Foreskin fibroblast (primary cell): ENCODE measurements at places on chromosomes 2 and 18.
A peak's percentile ranks its signal among the peaks of the same experiment; 100 is the strongest.

- no peak for DNase-seq
These were observed 23.6 kb downstream of the DTNB start for GRCh38 chr2:25649786-25650185.

DNA sequence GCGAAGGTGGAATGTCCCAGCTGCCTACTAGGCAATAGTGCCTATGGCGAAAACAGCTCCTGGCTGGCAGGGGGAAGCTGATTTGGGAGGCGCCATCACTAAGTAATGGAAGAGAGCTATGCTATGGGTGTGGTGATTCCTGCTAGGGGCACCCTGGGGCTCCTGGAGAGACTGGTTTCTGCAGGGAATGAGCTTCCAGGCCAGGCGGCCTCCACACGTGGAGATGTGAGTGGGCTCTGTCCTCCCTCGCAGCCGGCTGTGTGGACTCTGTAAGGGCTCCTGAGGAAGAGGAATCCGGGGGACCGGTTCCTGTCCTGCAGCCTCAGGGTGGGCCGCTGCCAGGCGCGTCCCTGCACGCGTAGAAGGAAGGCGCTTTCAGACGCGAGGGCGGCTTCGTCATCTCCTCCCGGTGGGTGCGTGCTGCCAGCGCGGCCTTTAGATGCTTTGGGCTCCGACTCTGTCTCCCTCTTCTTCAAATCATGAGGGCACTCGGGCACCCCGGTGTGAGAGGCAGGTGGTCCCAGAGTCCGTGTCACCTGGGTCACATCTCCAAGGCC, 55.5 kb upstream of the ANKRD62 start:
- DNase-seq = peak; percentile 64

- no peak for DNase-seq
These were observed 112.8 kb downstream of the CDC42EP3 start for GRCh38 chr2:37558623-37559022.

GRCh38 chr2:168602379-168602778, 146.3 kb downstream of the CERS6 start:
- no peak for DNase-seq

- DNase-seq = peak; percentile 24
These were observed 48.4 kb downstream of the CNGA3 start for GRCh38 chr2:98394595-98395153.

DNA sequence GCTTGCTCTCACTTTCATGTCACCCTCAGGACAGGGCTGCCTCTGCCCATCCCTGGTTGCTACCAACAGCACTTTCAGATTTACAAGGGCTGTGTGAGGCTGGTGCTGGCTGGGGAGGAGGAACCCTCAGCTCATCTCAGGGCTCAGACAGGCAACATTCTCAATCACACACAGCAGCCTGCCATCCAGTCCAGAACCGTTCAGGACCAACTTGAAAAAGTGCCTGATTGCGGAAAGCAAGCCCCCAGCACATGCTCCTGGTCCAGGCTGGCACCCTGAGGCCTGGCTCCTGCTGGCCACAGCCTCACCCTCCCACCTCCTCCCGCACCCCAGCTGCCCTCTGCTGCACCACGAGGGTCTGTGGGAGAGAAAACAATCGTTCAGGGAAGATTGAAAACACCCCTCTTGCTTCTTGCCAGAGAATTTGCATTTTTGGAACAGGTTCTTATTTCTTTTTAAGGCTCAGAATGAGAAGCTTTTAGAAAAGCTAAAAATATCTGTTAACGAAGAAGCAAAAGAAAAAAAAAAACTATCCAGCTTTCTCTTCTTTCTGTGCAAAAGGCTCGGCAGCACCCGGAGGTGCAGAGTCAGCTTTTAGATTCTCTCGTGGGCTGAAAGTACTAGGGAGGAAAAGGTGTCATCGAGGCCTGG, 403.8 kb upstream of the ID2 start:
- DNase-seq = no peak

DNA sequence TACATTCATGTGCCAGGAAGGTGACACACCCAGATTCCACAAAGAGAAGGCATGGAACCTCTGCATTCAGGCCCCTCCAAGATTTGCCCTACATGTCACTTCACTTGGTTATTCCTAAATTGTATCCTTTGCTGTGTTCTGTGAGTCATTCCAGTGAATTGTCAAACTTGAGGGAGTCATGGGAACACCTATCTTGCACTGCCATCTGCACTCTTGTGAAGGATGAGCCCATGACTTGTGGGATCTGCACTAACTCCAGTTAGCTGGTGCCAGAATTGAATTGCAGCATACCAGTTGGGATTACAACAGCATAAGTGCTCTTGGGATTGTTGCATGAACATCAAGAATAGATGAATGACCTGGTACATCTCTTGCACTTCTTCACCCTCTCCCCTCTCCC, 1288.0 kb upstream of the ZEB2 start:
- peak; percentile 11 for DNase-seq

GRCh38 chr2:163155279-163155883, 316.8 kb upstream of the KCNH7 start:
- DNase-seq = peak; percentile 41

DNA sequence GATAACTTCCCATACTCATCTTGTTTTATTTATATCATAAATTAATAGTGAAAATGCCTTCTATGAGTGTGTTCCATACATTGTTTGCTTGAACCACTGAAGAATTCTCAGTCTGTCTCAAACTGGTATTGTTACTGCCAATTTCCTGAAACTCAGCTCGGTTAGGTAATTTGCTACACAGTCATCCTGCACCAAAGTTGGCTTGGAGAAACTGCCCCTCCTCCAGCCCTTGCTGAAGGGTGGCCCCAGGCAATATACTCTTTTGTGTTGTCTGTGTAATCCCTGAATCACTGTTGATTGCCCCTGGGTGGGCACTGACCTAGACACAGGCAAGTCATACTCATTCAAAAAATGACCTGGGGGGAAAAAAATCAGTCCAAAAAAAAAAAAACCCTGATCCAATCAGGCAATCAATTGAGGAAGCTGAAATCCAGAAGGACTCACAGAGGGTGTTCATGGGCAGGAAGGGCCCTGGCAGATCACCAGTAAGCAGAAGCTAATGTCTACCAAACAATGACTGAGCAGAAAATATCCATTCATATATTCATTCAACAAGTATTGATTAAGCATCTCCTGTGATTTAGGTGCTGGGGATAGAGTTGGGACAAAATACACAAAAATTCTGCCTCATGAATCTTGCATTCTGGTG, 3.8 kb upstream of the SESTD1 start:
- DNase-seq = peak; percentile 79

GRCh38 chr2:111046670-111047069, 74.0 kb upstream of the BCL2L11 start:
- no peak for DNase-seq

DNA sequence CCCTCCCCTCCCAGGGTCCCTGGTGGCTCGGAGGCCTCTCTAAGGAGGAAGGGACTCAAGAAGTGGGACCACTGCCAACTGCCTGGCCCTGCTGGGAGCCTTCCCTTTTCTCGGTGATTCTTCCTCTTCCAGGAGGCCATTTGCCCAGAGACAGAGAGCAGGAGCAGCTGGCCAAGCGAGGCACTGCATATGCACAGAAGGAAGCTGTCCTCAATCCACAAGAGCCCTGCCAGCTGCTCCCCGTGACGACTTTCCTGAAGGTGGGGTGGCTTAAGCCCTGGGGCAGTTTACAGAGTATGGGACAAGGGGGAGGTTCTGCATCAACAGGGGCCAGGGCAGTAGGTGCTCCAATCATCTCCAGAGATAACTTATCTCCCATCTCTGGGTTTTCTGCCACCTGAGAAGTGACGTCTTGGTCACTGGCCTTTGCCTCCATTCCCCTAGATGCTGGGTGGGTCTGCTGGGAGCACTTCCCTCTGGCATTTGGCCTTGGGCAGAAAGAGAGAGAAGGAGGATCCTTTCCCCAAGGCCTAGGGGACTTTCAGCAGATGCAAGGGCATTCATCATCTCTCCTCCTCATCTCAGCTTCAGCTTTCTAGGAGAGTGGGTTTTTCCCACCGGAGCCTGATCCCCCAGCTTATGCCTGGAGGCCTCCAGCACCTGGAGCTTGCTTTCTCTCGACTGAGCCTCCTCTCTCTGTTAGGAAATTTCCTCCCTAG, 28.5 kb downstream of the CIB4 start:
- DNase-seq = no peak

DNA sequence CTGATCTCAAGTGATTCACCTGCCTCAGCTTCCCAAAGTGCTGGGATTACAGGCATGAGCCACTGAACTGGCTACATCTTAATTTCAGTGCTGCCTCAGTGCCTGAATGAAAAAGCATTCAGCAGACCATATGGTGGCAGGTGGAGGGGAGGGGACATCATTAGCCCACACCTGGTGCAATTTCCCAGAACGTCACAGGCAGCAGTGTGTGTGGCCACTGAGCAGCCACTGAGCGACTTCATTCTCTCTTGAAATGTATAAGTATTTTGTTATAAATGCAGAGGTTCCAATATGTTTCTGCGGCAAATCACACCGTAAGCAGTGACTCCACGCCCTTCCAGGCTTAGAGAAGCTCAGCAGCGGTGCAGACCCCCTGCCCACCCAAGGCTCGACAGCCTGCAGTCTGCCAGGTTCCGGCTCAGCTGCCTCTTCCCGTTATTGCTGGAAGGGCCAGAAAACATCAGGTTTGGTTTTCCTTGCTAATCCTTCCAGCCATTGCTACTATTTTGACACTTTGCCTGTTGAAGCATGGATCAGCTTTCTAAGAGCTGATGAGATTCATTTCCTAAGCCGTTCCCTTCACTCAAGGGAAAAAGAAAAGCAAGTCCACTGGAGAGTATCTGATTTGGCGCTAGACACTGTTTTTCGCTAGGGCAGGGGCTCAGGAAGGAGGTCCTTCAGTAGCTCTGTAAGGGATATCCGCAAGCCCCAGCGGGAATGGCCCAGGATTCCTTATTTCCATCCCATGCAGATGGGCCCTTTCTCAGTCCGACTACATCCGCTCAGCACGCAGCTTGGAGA, 250.7 kb downstream of the VAPA start:
- no peak for DNase-seq

DNA sequence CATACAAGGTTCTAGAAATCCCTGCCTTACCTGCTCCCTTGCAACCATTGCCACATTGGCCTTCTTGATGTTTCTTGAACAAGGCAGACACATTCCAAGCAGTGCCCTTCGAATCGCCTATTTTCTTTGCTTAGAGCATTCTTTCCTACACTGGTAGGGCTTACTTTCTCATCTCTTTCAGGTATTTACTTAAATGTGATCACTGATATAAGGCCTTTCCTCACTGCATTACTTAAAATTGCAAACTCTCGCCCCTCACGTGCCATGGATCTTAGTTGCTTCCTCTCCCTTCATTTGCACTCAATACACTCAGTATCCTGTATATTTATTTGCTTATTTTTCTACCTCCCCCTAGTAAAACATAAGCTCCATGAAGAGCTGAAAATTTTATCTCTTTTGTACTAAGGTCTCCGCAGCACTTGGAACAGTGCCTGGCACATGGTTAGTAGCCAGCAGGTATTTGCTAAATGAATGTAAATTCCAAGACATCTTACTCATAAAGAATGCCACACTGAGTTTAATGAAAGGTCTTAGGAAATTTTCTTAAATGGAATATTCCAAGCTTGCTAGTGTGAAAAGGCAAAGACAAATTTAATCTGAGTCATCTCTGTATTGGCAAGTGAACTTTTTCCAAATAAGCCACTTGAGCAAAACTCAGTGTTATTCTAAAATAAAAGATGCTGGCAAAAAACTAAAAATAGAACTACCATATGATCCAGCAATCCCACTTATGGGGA, 42.4 kb upstream of the FIGN start:
- no peak for DNase-seq

- DNase-seq = no peak
These were observed 41.3 kb upstream of the GALNT3 start for GRCh38 chr2:165835363-165835762.

GRCh38 chr2:30336084-30336483, 104.8 kb downstream of the LBH start:
- no peak for DNase-seq

GRCh38 chr2:25933622-25934021, 48.7 kb downstream of the KIF3C start:
- no peak for DNase-seq

DNA sequence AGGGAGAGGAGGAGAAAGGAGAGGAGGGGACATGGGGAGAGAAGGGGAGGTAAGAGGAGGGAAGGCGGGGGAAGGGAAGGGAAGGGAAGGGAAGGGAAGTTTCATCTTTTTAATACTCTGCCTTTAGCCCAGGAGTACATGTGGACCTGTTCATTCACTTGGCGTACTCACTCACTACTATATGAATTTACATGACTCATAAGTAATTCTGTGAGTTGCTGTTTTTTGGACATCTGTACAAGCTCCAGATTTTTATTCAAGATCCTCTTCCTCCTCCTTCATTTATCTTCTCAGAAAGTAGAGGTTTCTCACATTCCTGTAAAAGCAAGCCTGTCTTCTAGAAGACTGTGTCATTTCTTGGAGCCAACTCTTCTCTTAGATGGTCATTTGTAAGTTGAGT, 84.6 kb downstream of the RDH14 start:
- peak; percentile 41 for DNase-seq

DNA sequence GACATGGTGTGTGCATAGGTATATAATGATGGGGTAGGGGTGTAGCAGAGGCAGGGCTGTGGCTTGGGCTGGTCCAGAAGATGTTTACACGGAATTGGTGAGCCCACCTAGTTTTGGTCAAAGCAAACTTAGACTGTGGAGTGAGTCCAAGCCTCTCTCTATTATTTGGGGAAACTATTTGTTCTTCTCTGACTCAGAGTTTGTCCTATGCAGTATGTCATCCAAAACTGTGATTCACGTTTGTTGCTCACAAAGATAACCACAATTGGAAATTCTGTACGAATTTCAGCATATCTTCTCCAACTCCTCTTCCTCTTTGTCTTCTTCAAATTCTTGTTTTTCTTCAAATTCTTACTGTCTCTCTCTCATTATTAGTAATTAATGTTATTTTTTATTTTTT, 292.9 kb downstream of the XIRP2 start:
- DNase-seq = peak; percentile 75

DNA sequence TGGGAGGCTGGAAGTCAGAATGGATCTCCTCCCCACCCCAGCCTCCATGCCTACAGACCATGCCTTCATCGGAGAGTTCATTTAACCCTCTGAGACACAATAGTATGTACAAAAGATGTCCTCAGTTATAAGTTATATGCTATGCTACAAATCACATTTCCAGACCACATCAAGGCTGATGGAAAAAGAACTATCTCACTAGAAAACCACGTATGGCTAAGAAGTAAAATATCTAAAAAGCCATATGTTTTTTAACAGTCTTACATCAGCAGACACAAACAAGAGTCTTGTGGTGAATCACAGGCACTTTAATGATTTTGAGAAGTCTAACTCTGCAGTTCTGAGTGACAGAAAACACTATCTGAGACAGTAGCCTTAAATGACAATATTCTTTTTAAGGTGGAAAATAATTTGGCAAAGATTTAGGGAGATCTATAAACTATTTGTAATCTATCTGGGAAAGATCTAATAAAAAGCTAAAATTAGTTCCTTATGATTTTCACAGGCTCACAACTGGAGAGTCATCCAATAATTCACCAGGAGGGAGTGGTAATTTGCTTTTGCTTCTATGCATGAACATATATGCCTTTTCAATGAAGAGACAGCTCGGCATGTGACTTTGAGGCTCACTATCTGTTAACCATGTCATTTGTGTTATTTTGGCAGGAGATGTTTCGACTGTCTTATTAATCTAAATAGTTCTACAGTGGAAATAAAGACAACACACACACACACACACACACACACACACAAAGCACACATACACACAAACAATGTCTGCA, 197.5 kb downstream of the IRS1 start:
- DNase-seq = peak; percentile 63
